ENCODE measurements at places on chromosomes 2 and 18. TPM values are rescaled to one million over a fixed set of nuclear protein-coding genes. Genes with fewer than 3 reads are reported as not detected.

NRP2 gene
- polyA plus RNA-seq: 10.6 TPM

GALNT5 gene
- 0.45 TPM for polyA plus RNA-seq

HOXD13 gene
- polyA plus RNA-seq: 0.36 TPM

SAG gene
- 25.6 TPM for polyA plus RNA-seq

AGBL5 gene
- 784 TPM for polyA plus RNA-seq

RPRM gene
- 2.9 TPM for polyA plus RNA-seq

ITGB6 gene
- 0.18 TPM for polyA plus RNA-seq
